ENCODE measurements at places on chromosomes 4 and X.

- peak; percentile 65 for DNase-seq
Observed at GRCh38 chrX:68828740-68829581, at the start of gene EFNB1. Gene EFNB1, plus strand, starts transcription at chrX:68829021. Its CDS starts 756 bp downstream, at chrX:68829777.

GRCh38 chr4:123411514-123411913 is 14.9 kb downstream of the SPRY1 start:
- no peak for DNase-seq

DNA sequence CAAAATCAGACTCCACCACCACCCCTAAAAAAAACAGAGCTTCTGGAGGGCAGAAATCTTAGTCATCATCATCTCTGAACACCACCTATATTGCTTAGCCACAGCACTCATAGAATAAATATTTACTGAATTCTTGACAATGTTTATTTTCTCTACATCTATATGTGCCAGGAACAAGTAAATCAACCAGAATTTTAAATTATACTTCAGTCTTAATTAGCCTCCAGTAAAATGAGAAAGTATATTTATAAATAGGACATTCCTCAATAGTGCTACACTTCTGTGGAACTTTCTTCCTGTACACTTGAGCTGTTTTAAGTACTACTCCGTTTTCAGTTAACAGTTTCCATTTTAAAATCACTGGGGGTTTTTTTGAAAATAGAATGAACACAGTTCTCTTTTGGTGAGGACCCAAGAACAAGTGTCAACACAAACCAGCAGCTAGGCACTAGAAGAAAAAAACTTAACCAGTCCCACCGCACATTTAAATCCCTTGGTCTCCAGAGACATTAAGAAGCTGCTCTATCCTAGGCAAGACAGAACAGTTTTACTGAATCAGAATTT is 25.5 kb downstream of the SMIM14 start:
- no peak for DNase-seq

GRCh38 chr4:21596521-21596920 is 352.1 kb downstream of the KCNIP4 start:
- no peak for DNase-seq

GRCh38 chr4:122662701-122663100 is 41.8 kb upstream of the IL21 start:
- DNase-seq: no peak

DNA sequence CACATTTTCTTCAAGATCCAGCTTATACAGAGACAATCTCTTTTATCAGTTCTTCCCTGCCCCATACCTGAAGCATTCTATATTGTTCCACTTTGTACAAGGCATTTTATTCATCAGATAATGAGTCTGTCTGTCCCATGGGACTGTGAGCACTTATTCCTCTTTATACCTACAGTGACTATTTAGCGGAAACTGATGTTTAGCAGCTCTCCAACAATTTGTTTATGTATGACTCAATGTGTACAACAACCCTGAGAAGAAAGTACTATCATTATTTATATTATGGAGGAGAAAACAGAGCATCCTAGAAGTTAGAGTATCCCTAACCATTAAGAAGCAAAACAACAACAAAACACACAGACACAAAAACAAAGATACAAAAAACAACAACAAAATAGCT is 306.5 kb downstream of the PRDM5 start:
- no peak for DNase-seq

GRCh38 chr4:17740702-17741101 is 40.7 kb downstream of the FAM184B start:
- no peak for DNase-seq

All from stimulated activated CD8-positive, alpha-beta memory T cell treated with anti-CD3 and anti-CD28 coated beads, Interleukin-12 subunit alpha, Interleukin-12 subunit beta, amount 100 ng/mL, for 4 hours (primary cell).